ENCODE measurements at places on chromosomes 1 and 21. TPM values are rescaled to one million over a fixed set of nuclear protein-coding genes. Genes with fewer than 3 reads are reported as not detected.
A peak's percentile ranks its signal among the peaks of the same experiment; 100 is the strongest.

The WNT2B gene
- 0.11 TPM for total RNA-seq

The FAM177B gene
- total RNA-seq, result not detected

The FALEC gene
- not detected for total RNA-seq

The TNNT2 gene
- not detected for total RNA-seq

The MIXL1 gene
- total RNA-seq, result not detected

- peak overlapping the region; percentile 81 for H3K4me3 ChIP-seq
- H3K27ac ChIP-seq, result peak overlapping the region; percentile 99
- peak; percentile 95 for DNase-seq
- peaks cover 12% of the 10 kb centered on the region for H3K27me3 ChIP-seq
These were observed 18.7 kb downstream of the KIAA2013 start for GRCh38 chr1:11907275-11908094.

DNA sequence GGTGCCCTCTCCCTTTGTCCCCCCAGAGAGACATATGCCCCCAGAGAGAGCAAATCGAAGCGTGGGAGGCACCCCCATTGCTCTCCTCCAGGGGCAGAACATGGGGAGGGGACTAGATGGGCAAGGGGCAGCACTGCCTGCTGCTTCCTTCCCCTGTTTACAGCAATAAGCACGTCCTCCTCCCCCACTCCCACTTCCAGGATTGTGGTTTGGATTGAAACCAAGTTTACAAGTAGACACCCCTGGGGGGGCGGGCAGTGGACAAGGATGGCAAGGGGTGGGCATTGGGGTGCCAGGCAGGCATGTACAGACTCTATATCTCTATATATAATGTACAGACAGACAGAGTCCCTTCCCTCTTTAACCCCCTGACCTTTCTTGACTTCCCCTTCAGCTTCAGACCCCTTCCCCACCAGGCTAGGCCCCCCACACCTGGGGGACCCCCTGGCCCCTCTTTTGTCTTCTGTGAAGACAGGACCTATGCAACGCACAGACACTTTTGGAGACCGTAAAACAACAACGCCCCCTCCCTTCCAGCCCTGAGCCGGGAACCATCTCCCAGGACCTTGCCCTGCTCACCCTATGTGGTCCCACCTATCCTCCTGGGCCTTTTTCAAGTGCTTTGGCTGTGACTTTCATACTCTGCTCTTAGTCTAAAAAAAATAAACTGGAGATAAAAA is 8.4 kb downstream of the EFNA3 start:
- no peak overlapping the region for H3K27ac ChIP-seq
- no peaks in the 10 kb centered on the region for H3K36me3 ChIP-seq
- H3K27me3 ChIP-seq, result peaks cover 18% of the 10 kb centered on the region
- peaks cover 32% of the 10 kb centered on the region for H3K4me1 ChIP-seq
- no peak for DNase-seq
- no peak overlapping the region for H3K4me3 ChIP-seq

- H3K27ac ChIP-seq, result no peak overlapping the region
- peaks cover 34% of the 10 kb centered on the region for H3K36me3 ChIP-seq
- no peak for DNase-seq
- H3K27me3 ChIP-seq, result no peaks in the 10 kb centered on the region
These were observed 64.6 kb downstream of the SLC66A1 start for GRCh38 chr1:19376428-19377372.

DNA sequence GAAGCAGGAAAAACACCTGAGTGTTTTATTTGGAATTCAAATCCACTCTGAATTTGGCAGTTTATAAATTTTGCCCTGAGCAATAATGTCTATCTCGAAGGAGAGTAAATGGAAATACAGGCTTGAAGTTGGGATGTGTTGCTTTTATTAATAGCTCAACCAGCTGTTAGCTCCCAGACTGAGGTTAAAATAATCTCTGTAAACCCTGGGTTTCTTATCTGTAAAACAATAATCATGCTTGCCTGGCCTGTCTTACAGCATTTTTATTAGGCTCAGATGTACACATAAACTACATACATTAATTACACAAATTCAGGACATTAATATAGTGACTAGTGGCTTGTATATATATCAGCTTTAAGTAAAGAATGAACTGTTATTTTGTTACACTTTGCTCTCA is 148.5 kb downstream of the GALNT2 start:
- DNase-seq, result no peak
- H3K4me1 ChIP-seq, result peaks cover 27% of the 10 kb centered on the region
- no peak overlapping the region for H3K27ac ChIP-seq
- peaks cover 21% of the 10 kb centered on the region for H3K36me3 ChIP-seq
- no peaks in the 10 kb centered on the region for H3K27me3 ChIP-seq

DNA sequence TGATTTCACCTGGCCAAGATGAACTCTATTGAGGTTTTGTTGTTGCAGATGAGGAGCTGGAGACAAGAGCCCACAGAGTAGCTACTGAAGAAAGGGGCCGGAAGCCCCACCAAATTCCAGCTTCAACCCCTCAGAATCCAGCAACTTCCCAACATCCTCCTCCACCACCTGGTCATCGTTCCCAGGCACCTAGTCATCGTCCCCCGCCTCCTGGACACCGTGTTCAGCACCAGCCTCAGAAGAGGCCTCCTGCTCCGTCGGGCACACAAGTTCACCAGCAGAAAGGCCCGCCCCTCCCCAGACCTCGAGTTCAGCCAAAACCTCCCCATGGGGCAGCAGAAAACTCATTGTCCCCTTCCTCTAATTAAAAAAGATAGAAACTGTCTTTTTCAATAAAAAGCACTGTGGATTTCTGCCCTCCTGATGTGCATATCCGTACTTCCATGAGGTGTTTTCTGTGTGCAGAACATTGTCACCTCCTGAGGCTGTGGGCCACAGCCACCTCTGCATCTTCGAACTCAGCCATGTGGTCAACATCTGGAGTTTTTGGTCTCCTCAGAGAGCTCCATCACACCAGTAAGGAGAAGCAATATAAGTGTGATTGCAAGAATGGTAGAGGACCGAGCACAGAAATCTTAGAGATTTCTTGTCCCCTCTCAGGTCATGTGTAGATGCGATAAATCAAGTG is 14.3 kb downstream of the CD2 start:
- peaks cover 100% of the 10 kb centered on the region for H3K4me1 ChIP-seq
- H3K27me3 ChIP-seq, result no peaks in the 10 kb centered on the region
- DNase-seq, result no peak
- peaks cover 89% of the 10 kb centered on the region for H3K36me3 ChIP-seq
- peak overlapping the region; percentile 100 for H3K27ac ChIP-seq

DNA sequence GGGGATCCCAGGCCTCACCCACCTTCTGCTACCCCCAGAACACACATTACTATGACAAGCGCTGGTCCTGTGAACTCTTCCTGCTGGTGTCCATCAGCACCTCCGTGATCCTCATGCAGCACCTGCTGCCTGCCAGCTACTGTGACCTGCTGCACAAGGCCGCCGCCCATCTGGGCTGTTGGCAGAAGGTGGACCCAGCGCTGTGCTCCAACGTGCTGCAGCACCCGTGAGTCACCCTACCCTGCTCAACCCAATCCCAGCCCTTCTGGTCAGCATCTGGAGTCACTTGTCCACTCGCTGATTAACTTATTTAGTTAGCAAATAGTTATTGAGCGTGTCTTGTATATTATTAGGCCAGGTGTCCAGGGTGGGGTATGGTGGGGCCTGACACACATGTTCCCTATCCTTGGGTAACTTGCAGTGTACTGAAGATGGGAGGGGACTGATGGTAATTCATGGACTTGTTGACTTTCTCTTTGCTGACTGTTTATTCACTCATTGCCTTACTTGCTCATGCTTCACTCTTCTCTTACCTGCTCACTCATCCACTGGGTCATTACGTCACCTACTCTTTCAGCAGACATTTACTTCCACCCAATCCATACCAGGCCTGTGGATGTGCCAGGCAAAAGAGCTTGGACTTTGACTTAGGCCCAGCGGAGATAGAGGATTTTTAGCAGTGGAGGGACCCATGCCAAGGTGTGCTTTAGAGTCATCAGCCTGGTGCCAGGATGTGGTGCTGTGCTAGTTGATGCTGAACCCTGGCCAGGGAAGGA is 12.9 kb upstream of the KPNA6 start:
- no peak for DNase-seq
- H3K27ac ChIP-seq, result no peak overlapping the region
- H3K36me3 ChIP-seq, result peaks cover 32% of the 10 kb centered on the region
- H3K4me3 ChIP-seq, result no peak overlapping the region
- no peaks in the 10 kb centered on the region for H3K4me1 ChIP-seq
- no peaks in the 10 kb centered on the region for H3K27me3 ChIP-seq

DNA sequence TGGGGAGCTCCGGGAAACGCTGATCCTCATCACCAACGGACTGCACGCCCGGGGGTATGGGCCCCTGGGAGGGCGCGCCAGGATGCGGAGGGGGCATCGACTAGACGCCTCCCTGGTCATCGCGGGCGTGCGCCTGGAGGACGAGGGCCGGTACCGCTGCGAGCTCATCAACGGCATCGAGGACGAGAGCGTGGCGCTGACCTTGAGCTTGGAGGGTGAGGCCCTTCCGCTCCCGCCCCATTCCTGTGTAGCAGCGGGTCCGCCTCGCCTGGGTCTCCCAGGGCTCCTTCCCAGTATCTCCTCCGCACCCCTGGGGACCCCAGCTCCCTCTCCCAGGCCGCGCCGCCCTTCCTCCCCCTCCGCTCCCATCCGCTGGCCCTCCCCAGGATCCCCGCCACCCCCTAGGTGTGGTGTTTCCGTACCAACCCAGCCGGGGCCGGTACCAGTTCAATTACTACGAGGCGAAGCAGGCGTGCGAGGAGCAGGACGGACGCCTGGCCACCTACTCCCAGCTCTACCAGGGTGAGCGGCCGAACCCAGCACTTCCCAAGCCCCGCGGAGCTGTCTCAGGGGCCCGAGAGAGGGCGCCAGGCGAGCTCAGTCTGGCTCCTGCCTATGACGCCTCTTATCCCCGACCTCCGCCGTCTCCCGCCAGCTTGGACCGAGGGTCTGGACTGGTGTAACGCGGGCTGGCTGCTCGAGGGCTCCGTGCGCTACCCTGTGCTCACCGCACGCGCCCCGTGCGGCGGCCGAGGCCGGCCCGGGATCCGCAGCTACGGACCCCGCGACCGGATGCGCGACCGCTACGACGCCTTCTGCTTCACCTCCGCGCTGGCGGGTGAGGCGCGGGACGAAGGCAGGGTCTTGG is 5.0 kb downstream of the HAPLN2 start:
- peak; percentile 71 for DNase-seq
- H3K27ac ChIP-seq, result no peak overlapping the region
- H3K27me3 ChIP-seq, result peaks cover 51% of the 10 kb centered on the region
- H3K4me1 ChIP-seq, result peaks cover 6% of the 10 kb centered on the region

DNA sequence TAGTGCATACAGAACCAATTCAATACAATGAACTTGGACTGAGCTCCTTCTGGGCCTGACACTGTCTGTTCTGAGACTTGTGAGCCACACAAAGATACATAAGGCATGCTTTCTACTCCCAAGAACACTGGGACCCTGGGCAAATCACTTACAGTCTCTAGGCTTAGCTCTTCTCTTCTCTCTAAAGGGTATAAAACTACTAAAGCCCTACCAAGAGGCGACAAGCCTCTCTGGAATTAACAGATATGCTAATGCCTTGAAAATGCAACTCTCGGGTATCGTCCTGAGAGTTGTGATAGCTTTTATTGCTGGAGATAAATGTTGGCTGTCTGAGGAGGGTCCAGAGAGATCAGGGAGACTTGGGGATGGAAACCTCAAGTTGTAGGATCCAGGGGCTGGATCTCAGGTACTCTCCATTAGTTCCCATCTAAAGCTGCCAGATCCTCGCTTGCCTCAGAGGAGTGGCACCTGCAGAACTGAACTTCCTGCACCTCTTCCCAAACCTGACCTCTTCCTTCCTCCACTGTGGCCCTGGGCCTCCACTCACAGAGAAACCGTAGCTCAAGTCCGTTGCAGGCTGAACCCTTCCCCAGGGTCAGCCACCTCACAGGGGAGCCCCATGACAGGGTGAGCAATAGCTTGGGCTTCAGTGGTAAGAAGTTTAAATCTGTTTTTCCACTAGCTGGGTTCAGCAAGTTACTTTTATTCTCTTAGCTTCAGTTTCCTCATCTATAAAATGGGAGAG is 11.5 kb upstream of the CFAP45 start:
- H3K27me3 ChIP-seq, result no peaks in the 10 kb centered on the region
- H3K4me1 ChIP-seq, result peaks cover 46% of the 10 kb centered on the region
- H3K36me3 ChIP-seq, result peaks cover 6% of the 10 kb centered on the region
- DNase-seq, result peak; percentile 49
- H3K27ac ChIP-seq, result peak overlapping the region; percentile 92
